ENCODE measurements at places on chromosomes 7 and 10. TPM values are rescaled to one million over a fixed set of nuclear protein-coding genes. Genes with fewer than 3 reads are reported as not detected.

Gene PROSER2
- not detected for polyA plus RNA-seq

Gene TMEM140
- 34.7 TPM for polyA plus RNA-seq

Gene ADCK2
- 38.4 TPM for polyA plus RNA-seq

Gene CASTOR2
- polyA plus RNA-seq = not detected

Gene AZGP1
- polyA plus RNA-seq = not detected

Gene PPP1R3C
- not detected for polyA plus RNA-seq

Gene CHST15
- 15.4 TPM for polyA plus RNA-seq

Gene HELLS
- polyA plus RNA-seq = 10.3 TPM

Data from IgD-negative memory B cell (primary cell).